Lung (tissue), 17 donors: ENCODE measurements at places on chromosomes 2 and 18.

DNA sequence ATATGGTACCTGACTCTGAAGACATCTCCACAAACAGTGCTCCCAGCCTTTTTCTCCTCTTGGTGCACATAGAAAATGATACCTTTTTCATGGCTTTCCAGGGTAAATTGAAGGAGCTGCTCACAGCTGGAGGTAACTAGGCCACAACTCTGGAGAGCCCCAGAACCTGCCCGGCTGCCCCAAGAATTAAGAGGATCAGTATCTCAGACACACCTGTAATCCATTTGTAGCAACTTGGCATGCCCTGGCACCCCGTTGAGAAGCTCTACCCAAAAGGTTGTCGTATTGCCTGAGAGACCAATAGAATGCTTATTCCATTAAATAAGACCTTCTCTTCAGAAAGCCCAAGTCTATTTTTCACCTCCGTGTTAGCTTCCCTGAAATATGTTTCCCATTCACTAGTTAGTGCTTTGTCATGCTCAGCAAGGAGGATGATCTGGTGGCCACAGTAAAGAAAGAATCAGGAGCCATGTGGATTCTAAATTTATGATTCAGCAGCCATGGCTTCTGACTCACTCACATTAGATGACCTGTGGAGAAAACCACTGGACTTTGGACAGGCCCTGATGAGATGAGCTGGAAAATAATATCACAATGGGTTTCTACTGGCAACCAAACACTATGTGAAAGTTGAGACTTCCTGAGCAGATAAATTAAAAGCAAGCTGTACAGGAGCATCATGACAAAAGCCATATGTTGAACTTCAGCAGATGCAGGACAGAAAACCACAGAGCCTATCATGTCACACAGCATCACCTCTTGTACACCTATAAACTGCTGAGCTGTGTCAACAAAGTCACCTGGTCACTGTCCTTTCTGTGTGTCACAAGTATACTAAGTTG lies 253.3 kb upstream of the OSR1 start:
- no peak overlapping the region for H3K27ac ChIP-seq
- DNase-seq = no peak
- H3K4me1 ChIP-seq = no peaks in the 10 kb centered on the region
- H3K36me3 ChIP-seq = no peaks in the 10 kb centered on the region

DNA sequence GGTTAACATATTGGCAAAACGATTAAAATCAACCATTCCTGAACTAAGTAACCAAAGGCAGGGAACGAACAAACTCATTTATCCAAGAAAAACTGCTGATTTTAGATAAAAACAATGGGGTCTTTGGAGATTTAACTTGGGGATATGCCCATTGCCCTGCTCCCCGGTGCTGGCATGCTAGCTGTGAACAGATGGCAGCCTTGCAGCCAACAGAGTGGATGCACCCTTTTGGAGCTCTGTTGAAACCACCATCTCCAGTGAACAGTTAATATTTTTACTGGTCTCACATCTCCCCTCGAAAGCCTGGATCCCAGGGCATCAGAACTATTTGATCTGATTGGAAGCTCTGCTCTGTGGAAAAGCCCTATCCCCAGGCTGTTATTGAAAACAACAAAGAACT lies 303.1 kb downstream of the TGIF1 start:
- DNase-seq = no peak
- no peak overlapping the region for H3K27ac ChIP-seq
- no peaks in the 10 kb centered on the region for H3K27me3 ChIP-seq
- no peaks in the 10 kb centered on the region for H3K4me1 ChIP-seq

DNA sequence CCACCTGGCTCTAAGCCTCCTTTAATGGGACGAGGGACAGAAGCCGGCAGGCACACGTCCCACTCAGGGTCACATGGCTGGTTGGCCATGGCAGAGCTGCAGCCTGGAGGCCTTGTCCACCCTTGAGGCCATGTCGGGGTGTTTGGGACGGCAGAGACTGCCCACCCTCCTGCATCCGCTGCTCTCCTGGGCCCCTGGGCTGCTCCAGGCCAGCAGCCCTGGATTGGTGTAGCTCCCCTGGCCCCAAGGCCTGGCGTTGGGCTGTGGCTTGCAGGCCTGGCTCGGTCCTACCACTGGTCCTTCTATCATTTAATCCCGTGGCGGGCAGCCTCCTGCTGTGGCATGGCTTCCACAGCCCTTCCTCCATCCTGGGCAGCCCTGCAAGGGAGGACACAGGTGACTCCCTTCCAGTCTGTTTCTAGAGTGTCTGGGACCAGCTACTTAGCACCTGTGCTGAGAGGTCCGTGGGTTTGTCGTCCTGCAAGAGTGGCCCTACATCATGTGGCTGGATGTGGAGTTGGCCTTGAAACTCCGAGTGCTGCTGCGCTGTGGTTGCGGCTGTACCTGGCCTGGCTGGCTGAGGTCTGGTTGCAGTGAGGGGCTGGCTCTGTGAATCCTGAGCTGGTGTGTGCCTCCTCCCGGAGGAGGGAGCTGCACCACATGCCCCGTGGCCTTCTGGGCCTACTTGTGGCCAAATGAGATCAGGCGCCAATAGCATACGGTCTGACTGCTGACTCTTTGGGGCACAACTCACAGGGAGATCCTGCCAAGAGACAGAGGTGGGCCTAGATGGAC lies 67.3 kb downstream of the SH3RF3 start:
- H3K27me3 ChIP-seq = no peaks in the 10 kb centered on the region
- H3K4me1 ChIP-seq = peaks cover 11% of the 10 kb centered on the region
- no peak for DNase-seq
- H3K4me3 ChIP-seq = no peak overlapping the region
- no peaks in the 10 kb centered on the region for H3K36me3 ChIP-seq

- no peaks in the 10 kb centered on the region for H3K27me3 ChIP-seq
- H3K36me3 ChIP-seq = peaks cover 20% of the 10 kb centered on the region
- H3K4me1 ChIP-seq = no peaks in the 10 kb centered on the region
- H3K4me3 ChIP-seq = no peak overlapping the region
- DNase-seq = no peak
These were observed 13.3 kb downstream of the RIF1 start for GRCh38 chr2:151422917-151423439.

DNA sequence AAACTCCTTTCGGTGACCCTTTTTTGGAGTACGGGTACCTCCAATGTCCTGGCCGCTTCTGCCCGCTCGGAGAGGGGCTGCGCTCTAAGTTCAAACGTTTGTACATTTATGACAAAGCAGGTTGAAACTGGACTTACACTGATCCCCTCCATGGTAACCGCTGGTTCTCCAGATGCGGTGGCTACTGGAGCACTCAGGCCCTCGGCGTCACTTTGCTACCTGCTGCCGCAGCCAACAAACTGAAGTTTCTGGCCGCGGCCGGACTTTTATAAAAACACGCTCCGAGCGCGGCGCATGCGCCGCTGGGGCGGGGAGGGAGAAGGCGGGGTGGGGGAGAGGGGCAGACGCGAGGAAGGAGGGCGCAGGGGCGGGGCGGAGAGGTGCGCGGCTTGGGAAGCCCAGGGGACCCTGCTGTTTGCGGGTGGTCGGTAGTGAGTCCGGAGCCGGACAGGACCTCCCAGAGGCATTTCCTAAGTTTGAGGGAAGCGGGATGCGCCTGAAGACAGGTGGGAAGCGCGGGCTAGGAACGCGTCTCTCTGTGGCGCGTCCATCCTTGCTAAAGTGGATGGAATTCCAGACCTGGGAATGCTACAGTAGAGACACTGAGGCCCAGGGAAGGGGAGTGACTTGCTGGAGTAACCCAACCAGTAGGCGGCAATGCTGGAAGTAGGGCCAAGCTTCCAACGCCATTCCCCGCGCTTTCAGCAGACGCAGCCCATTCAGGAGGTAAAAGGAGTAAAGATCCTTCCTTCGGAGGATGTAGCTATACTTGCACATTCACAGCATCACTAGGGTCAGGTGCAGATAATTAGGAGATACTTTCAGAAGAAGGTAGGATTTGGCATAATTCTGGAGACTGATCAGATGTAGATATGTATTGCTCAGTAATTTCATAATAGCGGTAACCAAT lies at the start of gene CXCR4:
Gene CXCR4 (minus strand): TSS at position 241 of the 910 bp plus-strand sequence. CDS start 89 bp downstream, at position 152.
- peak within 1 kb of the TSS; percentile 56 for H3K4me3 ChIP-seq
- H3K27me3 ChIP-seq = peaks cover 62% of the 10 kb centered on the region
- no peaks in the 10 kb centered on the region for H3K36me3 ChIP-seq
- peaks cover 4% of the 10 kb centered on the region for H3K4me1 ChIP-seq
- no peak within 1 kb of the TSS for H3K27ac ChIP-seq

- DNase-seq = no peak
- H3K4me1 ChIP-seq = peaks cover 4% of the 10 kb centered on the region
- no peaks in the 10 kb centered on the region for H3K27me3 ChIP-seq
These were observed 14.2 kb upstream of the DOCK10 start for GRCh38 chr2:225056330-225057073.

- H3K36me3 ChIP-seq = no peaks in the 10 kb centered on the region
- no peaks in the 10 kb centered on the region for H3K4me1 ChIP-seq
- H3K27ac ChIP-seq = no peak overlapping the region
- no peak for DNase-seq
- H3K4me3 ChIP-seq = no peak overlapping the region
These were observed 83.1 kb upstream of the KLF7 start for GRCh38 chr2:207248702-207249377.

GRCh38 chr2:161068670-161069069 lies 91.6 kb upstream of the TANK start:
- no peak for DNase-seq
- H3K27me3 ChIP-seq = no peaks in the 10 kb centered on the region
- H3K4me3 ChIP-seq = no peak overlapping the region
- H3K4me1 ChIP-seq = no peaks in the 10 kb centered on the region
- no peaks in the 10 kb centered on the region for H3K36me3 ChIP-seq
- no peak overlapping the region for H3K27ac ChIP-seq

DNA sequence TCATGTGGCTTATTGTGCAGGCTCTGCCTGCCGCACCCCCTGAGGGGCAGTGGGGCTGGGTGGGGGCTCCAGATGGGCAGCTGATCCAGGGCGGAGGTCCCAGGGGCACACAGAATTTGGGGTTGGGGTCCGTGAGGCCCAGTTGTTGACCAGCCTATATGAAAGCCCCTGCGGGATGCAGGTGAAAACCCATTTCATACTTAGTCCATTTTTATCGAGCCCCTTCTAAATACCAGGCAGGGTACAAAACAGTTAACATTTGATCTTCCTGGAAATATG lies 30.6 kb downstream of the MYO7B start:
- no peak overlapping the region for H3K27ac ChIP-seq
- DNase-seq = no peak
- no peak overlapping the region for H3K4me3 ChIP-seq
- H3K27me3 ChIP-seq = no peaks in the 10 kb centered on the region
- H3K36me3 ChIP-seq = no peaks in the 10 kb centered on the region

DNA sequence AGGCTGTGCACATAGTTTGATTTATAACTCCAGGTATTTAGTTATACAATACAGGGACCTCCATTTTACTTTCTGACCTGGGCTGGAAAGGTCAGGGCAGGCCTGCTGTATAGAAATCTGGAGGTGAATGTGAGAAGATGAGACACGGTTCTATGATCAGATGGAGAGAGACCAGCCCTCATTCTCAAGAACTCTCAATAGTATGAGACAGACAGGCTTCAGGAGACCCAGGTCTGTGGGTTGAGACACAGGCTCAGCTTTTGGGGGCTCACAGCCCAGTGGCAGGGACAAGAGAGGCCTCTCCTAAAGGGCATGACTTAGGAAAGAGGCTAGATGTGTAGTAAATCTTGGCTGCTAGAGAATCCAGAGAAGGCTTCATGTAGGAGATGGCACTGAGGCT lies 719 bp upstream of the ATP6V1B1 start:
- peaks cover 9% of the 10 kb centered on the region for H3K27me3 ChIP-seq
- peaks cover 4% of the 10 kb centered on the region for H3K4me1 ChIP-seq
- no peak overlapping the region for H3K4me3 ChIP-seq
- H3K27ac ChIP-seq = no peak overlapping the region
- H3K36me3 ChIP-seq = no peaks in the 10 kb centered on the region

DNA sequence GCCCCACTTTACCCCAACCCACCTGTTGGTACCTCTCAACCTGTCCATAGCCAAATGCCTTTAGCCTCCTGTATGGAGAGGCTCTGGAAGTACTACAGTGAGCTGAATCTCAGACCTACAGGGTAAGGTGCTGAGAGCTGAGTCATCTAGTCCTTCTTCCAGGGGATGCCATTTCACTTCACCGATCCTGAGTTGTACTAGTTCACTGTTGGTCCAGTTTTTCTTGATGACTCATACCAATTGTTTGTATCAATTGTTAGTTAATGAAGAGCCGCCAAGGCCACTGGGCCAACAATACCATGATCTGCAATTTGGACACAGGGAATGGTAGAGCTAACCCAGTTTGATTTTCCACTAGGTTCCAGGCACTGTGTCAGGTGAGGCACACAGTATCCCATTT lies 257.0 kb downstream of the CLIP4 start:
- H3K36me3 ChIP-seq = no peaks in the 10 kb centered on the region
- DNase-seq = no peak
- H3K4me3 ChIP-seq = no peak overlapping the region
- no peaks in the 10 kb centered on the region for H3K27me3 ChIP-seq
- H3K4me1 ChIP-seq = no peaks in the 10 kb centered on the region
- no peak overlapping the region for H3K27ac ChIP-seq

GRCh38 chr2:163878718-163879117 lies 142.9 kb upstream of the FIGN start:
- no peak overlapping the region for H3K27ac ChIP-seq
- H3K27me3 ChIP-seq = no peaks in the 10 kb centered on the region
- H3K4me1 ChIP-seq = no peaks in the 10 kb centered on the region

DNA sequence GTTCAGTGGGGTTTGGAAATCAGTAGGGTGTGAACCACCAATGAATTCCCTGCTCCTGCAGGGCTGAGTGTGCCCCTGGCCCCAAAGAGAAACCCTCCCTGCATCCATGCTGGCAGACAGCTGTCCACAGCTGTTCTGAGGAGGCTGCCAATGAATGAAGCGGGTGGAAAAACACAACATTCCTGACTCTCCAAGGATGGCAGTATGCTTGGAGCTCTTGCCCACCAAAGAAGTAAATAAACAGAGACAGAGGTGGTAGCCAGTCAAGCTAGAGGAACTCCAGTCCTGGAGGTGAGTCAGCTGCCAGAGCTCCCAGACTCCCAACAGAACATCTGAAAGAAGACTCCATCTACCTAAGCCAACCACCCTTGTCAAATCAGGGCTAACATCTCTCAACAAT lies 6.2 kb downstream of the ZBTB7C start:
- peaks cover 2% of the 10 kb centered on the region for H3K4me1 ChIP-seq
- no peak overlapping the region for H3K27ac ChIP-seq
- H3K4me3 ChIP-seq = no peak overlapping the region
- peaks cover 18% of the 10 kb centered on the region for H3K27me3 ChIP-seq

DNA sequence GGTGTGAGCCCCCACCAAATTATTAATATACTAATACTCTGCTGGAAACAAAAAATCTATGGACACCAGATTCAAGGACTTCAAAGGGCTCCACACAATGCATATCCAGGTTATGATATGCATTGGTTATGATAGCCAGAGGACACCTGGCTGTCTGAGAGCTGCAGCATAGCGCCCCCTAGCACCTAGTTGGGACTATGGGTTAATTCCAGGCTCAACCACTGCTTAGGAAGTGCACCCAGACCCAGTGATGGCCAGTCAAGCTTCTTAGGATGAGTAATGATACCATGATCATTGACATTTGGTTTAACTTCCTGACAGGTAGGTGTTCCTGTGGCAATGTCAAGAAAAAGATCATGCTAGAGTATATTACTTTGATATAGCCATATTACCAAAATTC lies 3.8 kb upstream of the FRZB start:
- peaks cover 5% of the 10 kb centered on the region for H3K4me1 ChIP-seq
- peaks cover 9% of the 10 kb centered on the region for H3K27me3 ChIP-seq
- H3K27ac ChIP-seq = no peak overlapping the region
- no peaks in the 10 kb centered on the region for H3K36me3 ChIP-seq
